ENCODE measurements at places on chromosomes 6 and 20.
A peak's percentile ranks its signal among the peaks of the same experiment; 100 is the strongest.

GRCh38 chr20:4978050-4978918, 23.0 kb downstream of the SLC23A2 start:
- DNase-seq: no peak

DNA sequence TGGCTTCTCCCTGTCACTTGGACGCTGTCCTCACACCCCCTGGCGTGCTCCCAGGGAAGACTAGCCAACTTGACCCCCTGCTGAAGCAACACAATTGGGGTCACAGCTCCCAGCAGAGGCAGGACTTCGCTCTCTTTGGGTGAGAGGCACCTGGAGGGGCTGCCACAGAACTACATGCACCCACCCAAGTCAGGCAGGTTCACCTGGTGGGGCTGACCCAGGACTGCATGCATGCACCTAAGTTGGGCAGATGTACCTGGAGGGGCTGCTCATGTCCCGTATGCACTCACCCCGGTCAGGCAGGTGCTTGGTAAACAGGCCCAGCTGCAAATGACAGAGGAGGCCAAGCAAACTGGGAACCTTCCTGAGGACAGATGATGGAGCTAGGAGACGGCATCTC, 154.3 kb upstream of the RPS6KA2 start:
- no peak for DNase-seq

DNA sequence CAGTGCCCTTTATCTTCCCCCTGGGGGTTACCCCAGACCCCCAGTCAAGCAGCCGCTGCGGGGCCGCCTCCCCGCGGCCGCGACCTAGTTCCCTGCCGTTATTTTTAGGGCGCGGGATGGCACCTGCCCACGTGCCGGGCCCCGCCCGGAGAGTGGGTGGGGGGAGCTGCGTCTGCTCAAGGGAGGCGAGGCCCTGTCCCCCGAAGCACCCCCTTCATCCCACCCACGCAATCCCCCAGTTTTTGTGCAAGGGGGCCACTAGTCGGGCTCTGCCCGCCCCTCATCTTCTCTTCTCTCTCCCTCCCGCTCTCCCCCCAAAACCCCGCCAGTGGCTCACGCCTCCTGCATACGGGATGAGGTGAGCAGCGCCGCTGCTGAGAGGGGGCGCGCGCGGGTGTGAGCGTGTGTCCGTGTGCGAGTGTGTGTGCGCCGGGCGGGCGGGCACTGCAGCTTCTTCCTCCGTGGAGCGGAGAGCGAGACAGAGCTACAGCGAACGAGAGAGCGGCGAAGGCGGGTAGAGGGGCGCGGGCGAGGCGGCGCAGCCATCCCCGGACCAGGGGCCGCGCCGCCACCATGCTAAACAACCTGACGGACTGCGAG, at the start of gene SLC12A5:
TSS of gene SLC12A5 (plus strand) at position 444 of the 600 bp plus-strand sequence. CDS start at position 574, 130 bp downstream.
- DNase-seq: no peak

DNA sequence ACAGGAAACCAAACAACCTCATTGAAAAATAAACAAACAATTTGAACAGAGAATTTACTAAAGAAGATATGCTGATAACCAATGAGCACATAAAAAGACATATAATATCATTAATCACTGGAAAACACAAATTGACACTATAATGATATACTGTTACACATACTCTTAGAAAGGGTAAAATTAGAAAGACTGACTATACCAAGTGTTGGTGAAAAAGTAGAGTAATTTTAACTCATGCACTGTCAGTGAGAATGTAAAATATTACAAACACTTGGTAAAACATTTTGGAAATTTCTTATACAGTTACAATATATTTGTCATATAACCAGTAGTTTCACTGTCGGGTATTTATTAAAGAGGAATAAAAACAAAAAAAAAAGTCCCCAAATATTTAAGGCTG, 1139.2 kb upstream of the GJE1 start:
- no peak for DNase-seq

GRCh38 chr20:22390543-22390903, 193.8 kb downstream of the FOXA2 start:
- DNase-seq: no peak

DNA sequence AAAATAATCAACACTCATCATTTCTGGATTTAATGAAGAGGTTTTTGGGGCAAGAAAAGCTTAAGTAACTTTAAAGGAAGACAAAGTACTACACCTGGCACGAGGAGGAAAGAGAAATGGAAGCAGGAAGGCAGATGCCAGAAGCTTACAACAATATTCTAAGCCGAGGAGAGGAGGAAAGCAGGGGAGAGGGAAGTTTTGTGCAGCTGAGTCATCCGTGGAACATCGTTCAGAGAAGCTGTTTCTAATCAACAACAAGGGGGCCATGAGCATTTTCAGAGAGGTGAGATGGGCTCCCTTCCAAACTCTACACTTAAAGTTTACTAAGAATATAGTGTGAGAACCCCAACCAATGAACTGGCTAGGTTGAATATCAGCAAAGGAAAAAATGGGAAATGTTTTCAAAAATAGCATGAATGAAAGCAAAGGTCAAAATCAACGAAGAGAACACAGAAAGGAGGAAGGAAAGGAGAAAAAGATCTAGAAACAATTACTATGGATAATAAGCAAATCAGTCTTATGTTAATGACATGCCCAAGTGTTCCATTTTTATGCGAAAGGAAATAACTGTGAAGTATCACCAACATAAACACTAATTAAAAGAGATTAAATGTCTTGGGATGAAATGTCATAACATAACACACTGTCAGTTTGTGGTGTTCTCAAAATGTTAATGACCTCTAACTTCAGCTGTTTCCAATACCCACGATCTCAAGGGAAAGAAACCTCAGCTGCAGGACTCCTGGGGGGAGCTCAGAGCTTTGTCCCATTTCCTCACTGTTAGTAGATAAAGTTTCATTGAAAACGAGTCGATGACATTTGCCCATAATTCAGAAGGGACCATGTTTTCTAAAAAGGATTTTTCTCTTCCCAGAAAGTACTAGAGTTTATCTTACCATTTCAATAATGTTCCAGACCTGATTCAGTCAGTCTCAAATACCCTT, 203.4 kb upstream of the STXBP5 start:
- DNase-seq: no peak

DNA sequence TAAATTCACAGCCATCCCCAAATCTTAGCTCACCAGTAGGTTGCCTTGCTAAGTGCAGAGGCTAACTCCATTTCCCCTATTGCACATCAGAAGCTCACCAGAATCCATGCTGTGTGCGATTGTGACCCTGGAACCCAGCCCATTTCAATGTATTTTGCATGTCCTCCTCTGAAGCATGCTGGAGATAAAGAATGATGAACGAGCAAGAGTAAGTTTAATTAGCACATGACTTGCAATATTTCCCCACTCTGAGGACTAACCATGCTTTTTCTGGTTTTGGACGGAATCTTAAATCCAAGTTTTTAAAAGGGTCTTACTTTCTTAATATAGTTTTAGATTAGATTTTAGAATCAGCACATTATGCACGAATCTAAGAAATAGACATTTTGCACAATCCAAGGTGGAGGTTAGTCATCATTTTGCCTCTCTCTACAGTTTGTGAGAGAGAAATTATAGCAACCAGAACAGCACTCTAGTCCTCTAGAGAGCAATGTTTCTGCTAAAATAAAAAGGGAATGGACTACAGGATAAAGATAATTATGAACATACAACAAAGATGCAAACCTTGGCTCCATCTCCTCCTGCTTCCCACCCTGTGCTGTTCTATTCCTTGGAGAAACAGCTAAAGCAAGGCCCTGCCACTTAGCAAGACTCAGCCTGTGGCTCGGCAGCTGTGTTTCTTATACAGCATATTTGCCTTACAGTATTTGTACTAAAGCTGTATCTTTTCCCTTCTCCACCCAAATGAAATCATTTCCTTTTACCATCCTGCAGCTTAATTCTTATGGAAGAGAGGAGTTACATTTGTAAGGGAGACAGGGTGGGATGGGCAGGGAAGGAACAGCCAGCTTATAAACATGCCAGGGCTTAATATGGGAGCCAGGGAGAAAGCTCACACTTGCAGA, 24.9 kb upstream of the LAMA4 start:
- DNase-seq: no peak

DNA sequence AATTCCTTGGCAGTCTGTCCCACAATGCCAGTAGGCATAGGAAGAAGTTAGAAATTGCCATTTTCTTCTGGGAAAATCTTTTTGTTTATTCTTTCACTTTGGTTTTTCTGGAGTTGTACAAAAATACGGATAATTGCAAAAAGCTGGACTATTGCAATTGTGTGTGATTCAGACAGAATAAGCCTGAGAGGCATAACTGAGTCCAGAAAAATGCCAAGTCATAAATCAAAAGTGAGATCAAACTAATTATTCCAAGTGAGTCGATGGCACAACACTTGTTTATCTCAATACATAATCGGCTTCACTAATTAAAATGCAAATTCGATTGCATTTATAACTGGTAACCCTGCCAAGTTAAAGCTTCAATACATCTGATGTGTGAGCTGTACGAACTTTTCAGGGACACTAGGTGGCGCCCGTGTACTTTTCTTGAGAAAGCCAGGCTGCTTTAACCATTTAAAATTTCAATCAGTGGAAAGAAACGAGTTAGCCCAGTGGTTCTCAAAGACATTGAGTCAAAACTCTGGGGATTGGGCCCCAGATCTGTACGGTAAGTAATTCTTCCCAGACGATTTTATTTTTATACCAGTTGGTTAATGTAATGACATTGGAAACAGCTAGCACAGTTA, 102.6 kb downstream of the LAMP5 start:
- DNase-seq: no peak

GRCh38 chr6:134882426-134883038, 67.4 kb downstream of the ALDH8A1 start:
- DNase-seq: peak; percentile 62

All from glomerular endothelial cell (primary cell).